Renal pelvis (tissue), 12 donors: ENCODE measurements at places on chromosomes 16 and 17. TPM values are rescaled to one million over a fixed set of nuclear protein-coding genes. Genes with fewer than 3 reads are reported as not detected.

DNA sequence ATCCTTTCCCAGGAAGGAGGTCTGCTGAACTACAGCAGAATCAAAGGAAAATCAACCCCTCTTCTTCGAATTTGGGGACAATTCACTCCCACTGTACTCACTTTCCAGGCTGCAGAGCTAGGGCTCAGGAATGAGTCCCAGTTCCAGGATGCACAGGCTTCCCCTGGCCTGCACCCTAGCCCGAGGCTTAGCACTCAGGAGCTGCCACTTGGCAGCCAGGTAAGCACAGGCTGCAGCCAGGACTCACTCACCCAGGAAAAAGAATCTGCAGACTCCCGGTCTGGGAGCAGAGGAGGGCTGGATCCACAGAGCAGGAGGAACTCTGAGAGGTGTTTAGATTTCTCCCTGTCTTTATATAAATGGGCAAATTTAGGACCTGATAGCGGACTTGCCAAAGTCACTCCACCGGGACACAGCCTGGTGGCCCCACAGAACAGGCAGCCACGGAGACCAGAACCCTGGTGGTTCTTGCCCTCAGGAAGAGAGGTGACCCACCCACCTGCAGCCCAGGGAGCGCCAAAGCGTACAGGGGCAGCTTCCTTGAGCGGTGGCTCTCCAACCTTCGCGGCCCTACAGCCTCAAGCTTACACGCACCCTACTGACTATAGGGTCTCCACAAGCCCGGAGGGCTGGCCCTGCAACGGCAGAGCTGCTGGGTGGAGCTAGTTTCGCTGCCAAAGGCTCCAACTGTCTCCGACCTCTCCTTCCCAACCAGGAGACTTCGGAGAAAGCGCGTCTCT, 4.8 kb downstream of the CBLN1 start:
- no peak for DNase-seq

DNA sequence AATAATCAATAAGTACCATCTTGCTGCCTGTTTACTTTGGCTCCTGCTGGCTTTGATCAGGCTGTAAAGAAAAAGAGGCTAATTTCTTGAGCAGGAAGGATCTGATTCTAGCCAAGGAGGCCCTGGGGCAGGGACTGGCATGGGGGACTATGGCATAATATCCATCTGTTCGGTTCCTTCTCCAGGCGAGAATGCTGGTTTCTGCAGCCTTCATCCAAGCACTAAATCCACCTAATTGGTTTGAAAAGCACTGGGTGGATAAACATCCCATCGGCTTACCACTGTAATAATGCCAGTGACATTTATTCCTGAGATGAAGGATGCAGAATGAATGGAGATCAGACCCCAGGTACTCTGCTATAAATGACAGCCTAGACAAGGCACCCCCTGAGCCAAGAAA, 180.0 kb upstream of the ASIC2 start:
- no peak for DNase-seq

DNA sequence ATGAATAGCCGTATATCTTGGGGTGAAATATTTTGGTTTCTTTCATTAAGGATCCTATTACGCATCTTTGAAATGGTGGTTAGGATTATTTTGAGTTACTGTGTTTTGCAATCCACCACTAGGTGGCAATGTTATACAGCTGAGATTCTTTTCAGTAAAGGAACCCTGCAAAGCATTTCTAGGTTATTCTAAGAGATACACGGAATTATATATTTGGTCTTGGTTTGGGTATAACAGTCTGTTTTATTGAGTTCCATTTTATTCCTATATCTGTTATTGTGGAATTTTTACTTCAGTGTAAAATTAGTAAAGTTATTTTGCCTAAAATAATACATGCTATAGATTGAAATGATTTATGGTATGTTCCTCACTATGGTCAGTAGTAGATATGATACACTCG, 62.9 kb upstream of the CPHXL start:
- DNase-seq = peak; percentile 47

DNA sequence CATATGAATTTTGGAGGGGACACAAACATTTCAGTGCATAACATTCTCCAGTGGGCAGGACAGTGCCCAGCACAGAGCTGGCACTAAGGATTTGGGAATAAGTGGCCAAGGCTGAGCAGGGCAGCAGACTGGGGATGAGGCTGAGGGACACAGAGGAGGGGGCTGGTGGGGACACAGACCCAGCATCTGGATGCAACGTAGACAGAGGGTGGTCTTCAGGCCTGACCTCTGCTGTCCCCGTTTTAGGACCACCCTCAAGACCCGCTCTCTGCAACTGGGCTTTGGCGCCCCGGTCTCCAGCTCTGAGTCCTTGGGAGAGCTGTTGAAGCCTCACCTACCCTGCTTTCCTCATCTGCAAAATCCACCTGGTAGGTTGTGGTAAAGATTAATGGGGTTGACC, 3.3 kb upstream of the PRSS33 start:
- DNase-seq = no peak

GRCh38 chr16:84357191-84357651, 11.1 kb upstream of the ATP2C2 start:
- DNase-seq = no peak

DNA sequence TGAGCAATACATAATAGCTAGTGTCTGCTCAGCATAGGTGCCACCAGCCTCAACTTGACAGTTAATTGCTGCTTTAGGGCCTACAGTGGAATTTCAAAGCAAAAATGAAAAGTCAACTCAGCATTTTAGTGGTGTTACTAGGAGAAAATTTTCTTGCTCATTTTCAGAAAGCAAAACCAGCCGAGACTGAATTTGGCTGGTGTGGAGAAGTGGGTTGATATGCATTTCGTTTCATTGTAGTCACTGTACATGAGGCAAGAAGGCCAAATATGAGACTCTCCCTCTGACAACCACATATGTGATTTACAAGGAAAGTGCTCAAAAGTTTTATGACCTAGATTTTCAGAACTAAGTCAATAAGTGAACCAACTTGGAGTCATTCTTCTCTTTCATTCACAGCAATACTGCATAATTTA, 54.0 kb downstream of the DUSP14 start:
- no peak for DNase-seq

DNA sequence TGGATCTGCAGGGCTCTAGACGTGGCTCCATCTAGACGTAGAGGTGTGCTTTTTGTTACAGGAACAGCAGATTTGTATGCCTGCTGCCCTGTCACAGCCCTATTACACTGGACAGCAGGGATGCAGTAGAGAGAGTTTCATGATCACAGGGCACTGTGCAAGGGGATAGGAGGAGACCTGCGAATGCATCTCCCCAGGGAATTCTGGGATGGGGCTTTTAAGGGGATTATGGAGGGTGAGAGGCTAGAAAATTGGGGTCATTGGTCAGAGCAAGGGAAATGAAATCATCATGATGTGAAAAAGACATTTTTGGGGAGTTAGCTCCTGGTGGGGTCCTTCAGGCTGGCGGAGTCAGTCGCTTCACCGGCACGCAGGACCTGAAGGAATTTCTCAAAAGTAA, 3.9 kb upstream of the NUPR1 start:
- DNase-seq = no peak

DNA sequence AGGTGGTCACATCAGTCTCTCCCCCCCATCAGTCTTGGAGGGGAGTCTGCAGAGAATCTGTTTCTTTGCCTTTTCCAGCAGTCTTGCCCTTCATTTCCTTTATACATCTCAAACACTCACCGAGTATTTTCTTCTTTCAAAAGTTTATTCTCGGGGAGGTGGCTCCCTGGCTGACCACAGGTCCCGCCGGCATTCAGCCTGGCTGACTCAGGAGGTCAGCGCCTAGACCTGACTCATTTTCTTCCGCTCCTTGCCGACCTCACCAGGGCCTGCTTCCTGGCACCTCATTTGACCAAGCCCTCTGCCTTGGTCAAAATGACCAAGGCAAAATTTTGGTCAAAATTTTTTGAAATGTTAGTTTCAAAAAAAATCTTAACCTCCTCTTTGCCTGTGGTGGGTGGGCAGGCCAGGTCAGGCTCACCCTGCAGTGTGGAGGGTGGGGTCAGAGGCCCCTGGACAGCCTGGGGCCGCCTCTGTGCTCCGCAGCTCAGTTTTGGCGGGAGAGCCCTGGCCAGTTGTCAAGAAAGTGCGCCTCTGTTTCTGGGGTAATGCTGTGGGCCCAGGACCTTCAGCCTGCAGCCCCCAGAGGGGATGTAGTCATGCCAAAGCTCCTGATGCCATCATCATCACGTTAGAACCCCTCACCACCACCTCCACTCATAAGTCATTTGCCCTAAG, 165.6 kb downstream of the SPECC1 start:
- DNase-seq = no peak

The SDK2 gene
- 9.9 TPM for polyA plus RNA-seq

The NPIPA8 gene
- 1.6 TPM for polyA plus RNA-seq

The ARHGDIG gene
- polyA plus RNA-seq = 5.6 TPM

The PRKCB gene
- 3.8 TPM for polyA plus RNA-seq
